ENCODE measurements at places on chromosomes 6 and 20. TPM values are rescaled to one million over a fixed set of nuclear protein-coding genes. Genes with fewer than 3 reads are reported as not detected.

The CNR1 gene
- 4.8 TPM for total RNA-seq

The CHMP4B gene
- total RNA-seq: 24.6 TPM

The STMND1 gene
- 6.3 TPM for total RNA-seq

The CDSN gene
- total RNA-seq: 2.4 TPM

The ECI2 gene
- 30.6 TPM for total RNA-seq

The TRIM15 gene
- 0.48 TPM for total RNA-seq

The TREM2 gene
- total RNA-seq: 11.6 TPM

The BPI gene
- total RNA-seq: not detected

The PYGB gene
- 56.6 TPM for total RNA-seq

The TMX4 gene
- 19.7 TPM for total RNA-seq

The FAM217A gene
- total RNA-seq: 0.48 TPM

The FGD2 gene
- 6.5 TPM for total RNA-seq

The ISM1 gene
- 6.7 TPM for total RNA-seq

The CGA gene
- 8.2 TPM for total RNA-seq

The COL9A3 gene
- 37.1 TPM for total RNA-seq

The HEY2 gene
- total RNA-seq: 37.6 TPM

The HLA-DRA gene
- 47.4 TPM for total RNA-seq

The PI16 gene
- 16.1 TPM for total RNA-seq

The MYB gene
- total RNA-seq: 0.72 TPM

The MC3R gene
- total RNA-seq: not detected

The TGM2 gene
- total RNA-seq: 243 TPM

All from umbilical cord (tissue), 2 donors.